ENCODE measurements at places on chromosomes 7 and 10.

GRCh38 chr10:115957012-115957399 is 316.0 kb downstream of the GFRA1 start:
- DNase-seq = no peak

- no peak for DNase-seq
These were observed 577.8 kb downstream of the ETV1 start for GRCh38 chr7:13411636-13412035.

DNA sequence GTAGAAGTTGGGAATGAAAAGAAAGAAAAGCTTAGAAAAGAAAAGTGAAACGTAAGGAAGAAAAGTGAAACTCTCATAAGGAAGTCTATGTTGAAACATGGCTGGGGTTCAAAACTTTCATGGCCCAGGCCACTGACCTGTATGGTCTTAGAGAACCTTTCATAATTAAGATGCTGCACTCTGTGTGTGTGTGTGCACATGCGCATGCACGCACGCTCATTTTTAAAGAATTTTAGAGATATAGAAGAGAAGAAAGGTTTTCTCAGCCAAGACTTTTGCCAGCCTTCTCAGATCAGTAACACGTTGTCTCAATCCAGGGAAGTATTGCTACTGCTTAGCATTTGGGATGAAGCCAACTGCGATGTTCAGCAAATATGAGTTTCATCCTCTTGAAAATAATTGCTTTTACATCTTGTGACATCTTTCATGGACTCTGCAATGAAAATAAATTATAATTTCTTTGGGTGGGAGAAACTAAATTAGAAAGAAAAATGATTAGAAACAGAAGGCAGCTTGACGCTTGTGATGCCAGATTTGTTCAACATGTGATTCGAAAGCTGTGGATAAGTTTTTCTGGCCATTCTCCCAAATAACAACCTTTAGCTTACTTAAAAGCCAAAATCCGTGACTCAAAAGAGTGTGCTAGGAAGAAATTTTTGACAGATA is 16.2 kb upstream of the SLC26A4 start:
- no peak for DNase-seq

DNA sequence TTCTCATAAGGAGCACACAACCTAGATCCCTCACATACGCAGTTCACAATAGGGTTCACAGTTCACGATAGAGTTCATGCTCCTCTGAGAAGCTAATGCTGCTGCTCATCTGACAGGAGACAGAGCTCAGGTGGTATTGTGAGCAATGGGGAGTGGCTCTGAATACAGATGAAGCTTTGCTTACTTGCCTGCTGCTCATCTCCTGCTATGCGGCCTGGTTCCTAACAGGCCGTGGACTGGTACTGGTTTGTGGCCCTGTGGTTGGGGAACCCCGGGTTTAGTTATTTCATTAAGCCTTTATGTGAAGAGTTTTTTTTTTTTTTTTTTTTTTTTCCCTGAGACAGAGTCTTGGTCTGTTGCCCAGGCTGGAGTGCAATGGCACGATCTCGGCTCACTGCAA is 19.4 kb downstream of the SLK start:
- no peak for DNase-seq

DNA sequence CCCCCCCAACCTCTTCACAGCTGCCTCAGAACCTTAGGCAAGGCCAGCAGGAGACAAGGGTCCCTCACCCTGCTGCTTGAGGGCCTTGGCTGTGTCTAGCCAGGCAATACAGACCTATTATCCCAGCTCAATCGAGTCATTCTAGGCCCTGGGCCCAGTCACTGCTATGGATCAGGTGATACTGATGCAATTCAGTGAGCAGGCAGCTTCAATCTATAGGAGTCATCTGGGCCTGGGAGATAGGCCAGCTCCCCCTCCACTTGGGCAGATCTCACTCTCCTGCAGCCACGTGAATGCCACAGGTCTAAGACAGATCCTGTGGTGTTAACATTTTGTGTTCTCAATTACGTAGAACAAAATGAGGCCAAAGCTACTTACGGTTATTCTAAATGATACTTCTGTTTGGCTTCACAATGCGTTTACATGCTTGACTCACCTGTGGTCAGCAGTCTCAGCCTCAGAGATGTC is 68.0 kb upstream of the LRRC4 start:
- DNase-seq = no peak

DNA sequence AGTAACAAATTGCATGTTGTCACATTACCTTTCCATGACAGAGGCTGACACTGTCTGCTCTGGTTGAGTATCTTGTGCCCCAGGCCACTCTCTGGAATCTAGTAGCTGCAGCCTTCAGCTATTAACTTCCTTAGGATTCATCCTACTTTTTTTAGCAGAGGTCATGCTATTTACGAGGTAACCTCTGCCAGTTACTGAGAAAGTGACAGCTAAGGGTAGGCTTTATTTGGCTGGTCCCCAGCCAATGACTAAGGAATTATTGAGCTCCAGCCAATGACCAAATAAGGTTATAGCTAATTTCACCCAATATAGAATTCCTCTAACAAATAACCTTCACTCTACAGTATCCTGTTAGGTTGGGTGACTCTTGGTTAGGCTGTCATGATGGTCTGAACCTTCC is 1361.7 kb downstream of the XPNPEP1 start:
- no peak for DNase-seq

GRCh38 chr7:50293509-50294179 is 10.9 kb upstream of the IKZF1 start:
- no peak for DNase-seq

DNA sequence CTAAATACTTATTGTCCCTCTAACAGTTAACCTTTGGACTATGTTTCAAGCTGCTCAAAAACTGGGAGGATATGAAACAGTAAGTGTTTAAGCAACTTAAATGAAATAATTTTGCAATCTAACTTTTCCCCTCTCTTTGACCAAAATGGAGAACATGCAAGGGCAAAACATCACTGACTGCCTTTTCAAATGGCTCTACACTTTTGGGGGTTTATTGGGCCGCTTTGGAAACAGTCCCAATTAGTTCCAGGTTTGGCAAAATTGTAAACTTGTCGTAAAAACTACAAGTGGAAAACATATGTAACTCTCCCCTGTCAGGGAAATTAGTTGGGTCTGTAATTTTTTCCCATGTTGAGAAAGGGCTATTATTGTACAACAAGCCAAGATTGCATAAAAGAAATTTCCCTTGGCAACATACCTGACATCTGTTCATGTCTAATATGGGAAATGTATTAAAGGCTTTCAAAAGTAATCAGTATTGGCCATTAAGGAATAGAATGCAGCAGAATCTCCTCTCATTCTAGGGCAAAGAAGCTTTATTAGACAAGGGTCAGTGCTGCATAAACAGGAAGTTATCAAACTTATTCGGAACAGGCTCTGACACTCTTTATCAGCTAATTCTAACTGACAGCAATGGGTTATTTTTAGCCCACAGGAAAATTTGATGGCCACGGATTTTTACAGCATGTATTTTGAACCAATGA is 157.9 kb downstream of the ARID5B start:
- no peak for DNase-seq

DNA sequence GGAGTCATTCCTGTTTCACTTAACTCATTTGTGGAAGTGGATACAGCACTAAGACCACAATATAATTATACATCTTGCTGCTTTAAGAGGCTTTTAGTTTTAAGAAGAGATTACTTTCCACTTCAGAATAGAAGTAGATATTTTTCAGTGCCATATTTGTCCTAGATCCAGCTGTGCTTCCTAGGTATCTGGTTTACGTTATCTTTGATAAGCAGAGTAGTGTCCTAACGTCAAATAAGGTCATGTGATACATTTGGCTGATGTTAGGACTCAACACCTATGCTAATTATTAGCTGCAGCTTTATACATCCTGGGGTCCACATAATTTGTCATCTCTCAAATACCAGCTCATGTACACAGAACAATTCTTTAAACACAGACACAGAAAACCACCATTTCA is 196.2 kb upstream of the SMIM30 start:
- DNase-seq = no peak

Measured in HuH-7.5 (cell line).